ENCODE measurements at places on chromosomes 4 and X. TPM values are rescaled to one million over a fixed set of nuclear protein-coding genes. Genes with fewer than 3 reads are reported as not detected.
A peak's percentile ranks its signal among the peaks of the same experiment; 100 is the strongest.

- peak; percentile 72 for DNase-seq
Measured at GRCh38 chrX:134171661-134172587, 65.1 kb upstream of the CCDC160 start.

DNA sequence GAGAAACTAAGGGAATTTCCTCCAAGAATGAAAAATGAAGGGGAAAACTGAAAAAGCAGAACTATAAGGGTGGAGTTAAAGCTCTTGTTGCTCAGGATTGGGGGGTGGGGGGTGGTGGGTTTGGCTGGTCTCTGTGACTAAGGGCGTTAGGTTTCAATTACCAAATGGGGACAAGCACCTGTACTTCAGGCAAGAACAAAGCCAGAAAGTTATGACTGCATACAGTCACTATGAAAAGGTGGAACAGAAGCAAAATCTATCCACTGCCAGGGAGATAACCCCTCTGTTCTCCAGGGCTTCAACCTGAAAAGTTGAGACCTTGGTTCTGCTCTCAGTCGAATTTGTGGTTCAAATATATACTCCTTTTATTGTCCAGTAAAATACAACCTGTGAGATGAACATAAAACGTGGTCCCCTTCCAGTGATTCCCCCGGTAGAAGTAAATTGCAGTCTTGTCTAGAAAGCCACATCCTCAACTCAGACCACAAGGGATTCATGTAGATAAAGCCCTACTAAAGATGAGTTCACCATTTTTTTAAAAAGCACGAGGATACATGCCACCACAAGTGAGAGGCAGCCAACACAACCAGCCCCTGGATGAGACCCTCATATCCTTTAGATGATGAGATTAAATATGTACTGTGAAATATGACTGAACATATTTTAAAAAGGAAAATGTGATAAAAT lies 257.1 kb upstream of the RPS6KA3 start:
- no peak for DNase-seq

DNA sequence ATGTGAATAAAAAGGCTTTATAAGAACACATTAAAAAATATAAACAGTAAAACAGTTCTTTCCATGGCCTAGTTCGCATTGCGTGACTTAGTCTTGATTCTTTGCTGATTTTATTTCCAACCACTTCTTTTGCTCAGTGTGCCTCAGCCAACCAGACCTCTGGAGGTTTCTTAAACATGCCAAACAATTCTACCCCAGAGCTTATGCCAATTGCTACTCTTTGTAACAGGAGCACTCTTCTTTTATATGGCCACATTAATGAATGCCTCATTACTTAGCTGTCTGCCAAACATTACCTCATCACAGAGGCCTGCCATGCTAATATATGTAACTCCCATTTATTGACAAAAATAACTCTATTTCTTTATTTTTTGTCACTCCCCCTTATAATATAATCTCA lies 202.3 kb downstream of the NDST4 start:
- DNase-seq = peak; percentile 62

DNA sequence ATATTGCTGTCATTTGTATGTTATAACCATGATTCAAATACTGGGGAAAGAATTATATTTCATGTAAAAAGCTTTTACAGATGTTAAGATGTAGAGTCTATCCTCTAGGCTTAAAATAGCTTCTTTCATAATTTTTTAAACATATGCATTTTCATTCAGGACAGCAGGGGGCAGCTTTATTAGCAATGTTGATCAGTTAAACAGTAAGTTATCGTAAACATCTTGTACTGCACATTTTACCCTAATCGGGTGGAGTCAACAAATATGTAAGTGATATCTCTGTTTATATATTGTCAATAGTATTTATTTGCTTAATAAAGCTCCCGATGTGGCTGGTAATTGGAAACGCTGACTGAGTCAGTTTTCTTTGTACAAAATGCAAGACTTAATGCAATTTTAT lies 142.5 kb upstream of the MED14 start:
- DNase-seq = peak; percentile 67

- no peak for DNase-seq
Measured at GRCh38 chrX:114097427-114097826, 486.5 kb upstream of the HTR2C start.

- DNase-seq = peak; percentile 97
Measured at GRCh38 chr4:183783991-183784553, 121.0 kb upstream of the STOX2 start.

- DNase-seq = peak; percentile 72
Measured at GRCh38 chr4:61824454-61824853, 624.3 kb downstream of the ADGRL3 start.

DNA sequence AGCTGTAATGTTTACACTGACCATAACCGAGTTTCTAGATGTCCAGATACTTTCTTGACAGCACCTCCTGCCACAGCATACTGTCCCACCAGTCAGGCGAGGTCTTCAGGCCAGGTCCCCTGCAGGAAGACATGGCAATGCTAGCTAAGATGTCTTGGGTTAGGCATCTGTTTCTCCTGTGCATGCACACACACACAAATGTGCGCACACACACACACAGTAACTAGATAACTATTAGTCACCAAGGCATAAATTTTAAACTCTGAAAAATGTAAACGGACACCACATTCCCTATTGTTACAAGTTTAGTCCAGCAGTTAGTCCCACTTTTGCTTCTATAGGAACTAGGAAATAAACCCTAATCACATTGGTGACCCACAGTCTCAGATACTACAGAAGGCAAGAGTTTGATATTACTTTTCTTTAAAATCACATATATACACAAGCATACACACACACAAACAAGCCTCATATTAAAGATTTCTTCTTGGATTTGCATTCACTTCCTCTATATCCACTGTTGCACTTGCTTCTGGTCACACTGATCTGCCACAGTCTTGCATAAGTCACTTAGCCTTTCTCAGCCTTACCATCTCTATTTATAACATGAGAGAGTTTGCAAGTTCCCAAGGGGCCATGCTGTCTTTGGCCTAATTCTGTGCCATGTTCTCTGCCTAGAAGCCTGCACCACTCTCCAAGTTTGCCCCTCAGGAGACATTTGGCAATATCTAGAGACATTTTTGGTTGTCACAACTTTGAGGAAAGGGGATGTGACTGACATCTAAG lies 32.2 kb downstream of the IL21 start:
- no peak for DNase-seq

DNA sequence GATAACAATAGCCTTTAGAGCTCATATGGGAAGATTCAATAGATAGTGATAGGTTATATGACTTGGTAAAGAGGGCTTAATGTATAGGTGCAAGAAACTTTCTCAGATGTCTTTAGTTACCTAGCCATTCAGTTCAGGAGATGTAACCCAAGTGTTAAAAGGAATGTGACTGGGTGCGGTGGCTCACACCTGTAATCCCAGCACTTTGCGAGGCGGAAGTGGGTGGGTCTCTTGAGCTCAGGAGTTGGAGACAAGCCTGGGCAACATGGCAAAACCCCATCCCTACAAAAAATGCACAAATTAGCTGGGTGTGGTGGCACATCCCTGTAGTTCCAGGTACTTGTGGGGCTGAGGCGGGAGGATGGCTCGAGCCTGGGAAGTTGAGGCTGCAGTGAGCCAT lies 7.9 kb downstream of the TET2 start:
- DNase-seq = no peak

- no peak for DNase-seq
Measured at GRCh38 chrX:50942471-50942870, 31.9 kb downstream of the BMP15 start.

GRCh38 chr4:32189788-32190187 lies 1469.6 kb downstream of the PCDH7 start:
- DNase-seq = no peak

DNA sequence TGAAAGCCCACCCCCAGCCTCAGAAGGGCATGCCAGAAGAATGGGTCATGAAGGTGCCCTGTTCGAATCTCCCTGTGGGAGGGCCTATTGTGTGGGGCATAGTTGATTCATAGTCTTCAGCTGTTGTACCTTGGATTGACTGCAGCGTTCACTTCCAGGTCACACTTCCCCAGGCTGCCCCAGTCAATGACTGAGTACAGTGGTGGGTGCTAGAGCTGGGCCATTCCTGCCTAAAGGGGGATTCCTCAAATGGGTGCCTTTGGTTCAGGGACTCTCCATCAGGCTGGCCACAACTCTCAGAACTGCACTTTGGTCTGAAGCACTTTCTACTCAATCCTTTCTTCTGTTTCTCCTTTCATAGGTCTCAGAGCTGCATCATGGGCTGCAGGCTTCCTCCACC lies 35.0 kb upstream of the RASGEF1B start:
- DNase-seq = no peak

- DNase-seq = no peak
Measured at GRCh38 chr4:53371843-53372521, 5.5 kb upstream of the FIP1L1 start.

- DNase-seq = no peak
Measured at GRCh38 chrX:71814123-71814912, 51.2 kb downstream of the CXorf49B start.

DNA sequence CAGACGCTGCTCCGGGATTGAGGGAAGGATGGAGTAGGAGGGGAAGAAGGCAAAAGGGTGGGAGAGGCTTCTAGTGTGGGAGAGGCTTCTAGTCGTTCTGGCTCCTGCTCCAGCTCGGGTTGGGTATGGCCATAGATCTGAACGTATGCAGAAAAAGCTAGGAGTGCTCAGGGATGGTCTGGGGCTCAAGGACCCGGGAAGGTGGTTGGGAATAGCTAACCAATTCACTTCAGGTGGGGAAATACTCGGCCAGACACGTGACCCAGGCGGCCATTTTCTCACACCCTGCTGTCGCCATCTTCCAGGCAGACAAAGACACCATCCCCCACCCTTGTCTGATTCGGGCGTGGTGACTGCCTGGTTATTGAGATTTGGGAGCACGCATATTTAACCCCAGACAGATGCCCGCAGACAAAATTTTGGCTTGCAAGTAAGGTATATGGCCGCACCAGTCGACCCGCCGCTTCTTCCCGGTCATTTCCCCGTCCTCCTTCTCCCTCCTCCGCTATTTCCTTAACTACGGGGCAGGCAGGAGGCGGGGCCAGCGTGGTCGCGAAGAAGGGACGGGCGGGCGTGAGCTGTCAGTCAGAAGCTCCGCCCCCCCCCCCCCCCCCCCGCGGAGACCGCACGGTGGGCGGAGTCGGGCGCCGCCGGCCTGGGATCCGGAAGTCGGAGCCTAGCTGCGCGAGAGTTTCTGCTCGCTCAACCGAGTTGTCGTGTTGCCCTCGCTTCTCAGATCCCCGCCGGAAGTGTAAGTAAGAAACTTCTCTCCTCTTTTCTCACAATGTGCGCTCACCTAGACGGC lies at the start of gene GNL3L:
Gene GNL3L (plus strand): TSS at position 668 of the 805 bp plus-strand sequence. CDS start 2,348 bp downstream, outside the sequence.
- DNase-seq = peak; percentile 94

IL9R gene
- polyA plus RNA-seq = not detected

PNMA6A gene
- 3.3 TPM for polyA plus RNA-seq

GSX2 gene
- not detected for polyA plus RNA-seq

KLKB1 gene
- 0.14 TPM for polyA plus RNA-seq
